ENCODE measurements at places on chromosomes 4 and X. TPM values are rescaled to one million over a fixed set of nuclear protein-coding genes. Genes with fewer than 3 reads are reported as not detected.

DNA sequence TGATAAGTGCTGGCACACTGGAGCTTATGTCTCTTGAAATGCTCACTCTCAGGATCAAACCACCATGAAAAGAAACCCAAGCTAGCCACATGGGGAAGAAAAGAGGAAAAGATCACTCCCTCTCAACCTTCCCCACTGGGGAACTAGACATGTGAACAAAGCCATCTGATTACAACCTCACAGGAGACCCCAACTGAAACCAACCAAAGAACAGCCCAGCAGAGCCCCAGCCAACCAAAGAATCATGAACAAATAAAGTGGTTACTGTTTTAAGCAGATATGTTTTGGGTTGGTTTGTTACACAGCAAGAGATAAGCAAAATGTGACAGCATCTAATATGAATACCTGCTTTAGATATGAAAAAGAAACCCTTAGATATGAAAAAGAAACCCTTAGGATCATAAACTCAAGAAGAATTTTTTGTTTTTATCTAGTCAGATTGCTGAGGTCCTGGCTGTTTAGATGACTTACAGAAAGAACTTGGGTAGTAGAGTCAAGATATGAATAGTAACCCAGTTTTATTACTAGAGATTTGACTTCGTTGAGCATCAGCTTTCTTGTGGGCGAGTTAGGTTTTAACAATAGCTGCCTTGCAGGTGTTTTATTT is 23.7 kb upstream of the TLR7 start:
- DNase-seq = no peak
- peaks cover 4% of the 10 kb centered on the region for H3K4me1 ChIP-seq
- no peaks in the 10 kb centered on the region for H3K36me3 ChIP-seq
- H3K27me3 ChIP-seq = no peaks in the 10 kb centered on the region

DNA sequence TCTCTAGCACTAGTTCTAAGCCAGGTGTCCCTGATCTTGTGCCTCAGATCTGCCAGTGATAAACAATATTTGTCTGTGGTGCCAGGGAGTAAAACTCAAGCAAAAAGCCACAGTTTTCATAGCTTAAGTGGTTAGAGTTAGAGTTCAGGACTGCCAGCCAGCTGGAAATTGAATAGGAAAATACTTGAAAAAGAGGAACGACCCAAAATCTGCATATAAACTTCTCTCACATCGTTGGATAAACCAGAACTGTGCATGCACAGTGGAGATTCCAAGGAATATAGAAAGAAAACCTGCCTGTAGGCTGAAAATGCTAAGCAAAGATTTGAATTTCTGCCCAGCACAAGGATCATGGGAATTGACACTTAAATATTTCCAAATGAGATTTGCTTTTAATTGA is 35.0 kb upstream of the GNPDA2 start:
- no peaks in the 10 kb centered on the region for H3K36me3 ChIP-seq
- no peak overlapping the region for H3K27ac ChIP-seq
- no peaks in the 10 kb centered on the region for H3K27me3 ChIP-seq
- no peak overlapping the region for H3K4me3 ChIP-seq
- DNase-seq = no peak

DNA sequence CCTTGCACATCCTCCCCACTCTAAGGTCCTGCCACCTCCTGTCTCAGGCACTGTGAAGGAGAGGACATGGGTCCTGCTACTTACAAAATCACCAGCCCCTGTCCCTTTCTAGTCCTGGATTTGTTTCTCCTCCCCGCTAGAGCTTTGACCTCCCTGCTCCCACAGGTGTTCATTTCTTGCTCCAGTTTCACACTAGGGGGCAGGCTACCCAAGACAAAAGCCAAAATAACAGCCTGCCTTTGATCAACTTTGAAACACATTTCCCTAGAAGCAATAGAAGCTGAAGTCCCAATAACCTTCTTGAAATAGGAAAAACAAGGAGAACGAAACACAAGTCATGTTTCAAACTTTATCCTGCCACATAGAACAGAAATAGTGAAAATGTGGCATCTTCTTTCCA is 164.4 kb downstream of the QDPR start:
- H3K4me3 ChIP-seq = no peak overlapping the region
- H3K27ac ChIP-seq = no peak overlapping the region
- DNase-seq = no peak
- no peaks in the 10 kb centered on the region for H3K27me3 ChIP-seq

- H3K27ac ChIP-seq = no peak overlapping the region
- no peaks in the 10 kb centered on the region for H3K27me3 ChIP-seq
- DNase-seq = no peak
- H3K36me3 ChIP-seq = no peaks in the 10 kb centered on the region
- H3K4me1 ChIP-seq = peaks cover 10% of the 10 kb centered on the region
Observed at GRCh38 chrX:13130816-13131215, 86.4 kb upstream of the FAM9C start.

GRCh38 chrX:10769195-10769594 is 148.8 kb upstream of the MID1 start:
- H3K36me3 ChIP-seq = no peaks in the 10 kb centered on the region
- H3K4me1 ChIP-seq = no peaks in the 10 kb centered on the region
- H3K27me3 ChIP-seq = no peaks in the 10 kb centered on the region

- no peak overlapping the region for H3K27ac ChIP-seq
- no peaks in the 10 kb centered on the region for H3K4me1 ChIP-seq
- DNase-seq = no peak
- no peak overlapping the region for H3K4me3 ChIP-seq
- H3K36me3 ChIP-seq = no peaks in the 10 kb centered on the region
Observed at GRCh38 chrX:104707572-104707971, 141.6 kb downstream of the IL1RAPL2 start.

The CACNA1F gene
- not detected for polyA plus RNA-seq

The GASK1B gene
- not detected for polyA plus RNA-seq

GRCh38 chr4:188275686-188276085 is 136.4 kb downstream of the TRIML1 start:
- no peaks in the 10 kb centered on the region for H3K27me3 ChIP-seq
- no peak overlapping the region for H3K4me3 ChIP-seq
- H3K36me3 ChIP-seq = no peaks in the 10 kb centered on the region
- no peak overlapping the region for H3K27ac ChIP-seq
- no peaks in the 10 kb centered on the region for H3K4me1 ChIP-seq

GRCh38 chr4:182877326-182877883 is 39.8 kb downstream of the DCTD start:
- peaks cover 5% of the 10 kb centered on the region for H3K36me3 ChIP-seq
- H3K27me3 ChIP-seq = no peaks in the 10 kb centered on the region
- H3K4me3 ChIP-seq = no peak overlapping the region
- no peak for DNase-seq
- H3K4me1 ChIP-seq = no peaks in the 10 kb centered on the region
- H3K27ac ChIP-seq = no peak overlapping the region

DNA sequence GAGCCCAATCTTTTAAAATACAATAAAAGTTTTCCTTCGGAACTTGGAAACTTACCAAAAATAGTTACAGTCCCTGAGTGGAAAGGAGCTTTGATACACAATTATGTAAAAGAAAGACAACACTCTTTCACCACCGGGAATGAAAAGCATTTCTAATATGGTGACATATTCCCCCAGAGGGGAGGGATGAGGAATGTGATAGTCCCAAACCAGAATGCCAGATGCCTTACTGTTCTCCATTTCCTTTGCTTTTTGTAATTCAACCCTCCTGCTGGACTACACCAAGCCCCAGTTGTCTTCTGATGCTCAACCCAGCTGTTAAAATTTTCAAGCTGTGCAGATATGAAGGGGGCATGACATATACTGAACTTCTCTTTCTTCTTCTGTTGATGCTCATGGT is 4.1 kb downstream of the PRIMPOL start:
- H3K36me3 ChIP-seq = no peaks in the 10 kb centered on the region
- no peak overlapping the region for H3K4me3 ChIP-seq
- no peaks in the 10 kb centered on the region for H3K27me3 ChIP-seq
- H3K27ac ChIP-seq = no peak overlapping the region
- peaks cover 12% of the 10 kb centered on the region for H3K4me1 ChIP-seq
- DNase-seq = no peak

The FAM184B gene
- polyA plus RNA-seq = not detected

The ADGRG2 gene
- polyA plus RNA-seq = not detected

DNA sequence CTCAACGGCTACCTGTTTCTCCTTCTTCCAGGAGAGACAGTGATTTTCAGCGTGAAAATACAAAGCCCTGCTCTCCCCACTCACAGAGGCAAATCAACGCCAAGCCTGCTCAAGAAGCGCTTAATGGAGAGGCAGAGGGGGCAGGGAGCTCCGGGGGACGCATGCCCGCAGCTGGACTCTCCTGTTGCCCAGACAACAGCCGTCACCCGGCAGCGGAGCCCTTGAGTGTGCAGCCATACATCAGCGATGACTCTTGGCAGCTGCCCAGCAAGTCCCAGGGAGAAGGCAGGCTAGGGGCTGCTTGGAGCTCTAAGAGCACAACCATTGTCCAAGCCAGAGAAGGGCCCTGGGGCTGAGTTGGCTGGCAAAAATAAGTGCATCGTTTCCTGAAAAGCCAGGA is 71.0 kb upstream of the AFAP1 start:
- no peak overlapping the region for H3K4me3 ChIP-seq
- no peaks in the 10 kb centered on the region for H3K27me3 ChIP-seq

GRCh38 chr4:177574446-177574845 is 132.2 kb upstream of the AGA start:
- H3K4me1 ChIP-seq = no peaks in the 10 kb centered on the region
- no peak overlapping the region for H3K4me3 ChIP-seq
- no peak overlapping the region for H3K27ac ChIP-seq
- no peaks in the 10 kb centered on the region for H3K36me3 ChIP-seq
- H3K27me3 ChIP-seq = no peaks in the 10 kb centered on the region

DNA sequence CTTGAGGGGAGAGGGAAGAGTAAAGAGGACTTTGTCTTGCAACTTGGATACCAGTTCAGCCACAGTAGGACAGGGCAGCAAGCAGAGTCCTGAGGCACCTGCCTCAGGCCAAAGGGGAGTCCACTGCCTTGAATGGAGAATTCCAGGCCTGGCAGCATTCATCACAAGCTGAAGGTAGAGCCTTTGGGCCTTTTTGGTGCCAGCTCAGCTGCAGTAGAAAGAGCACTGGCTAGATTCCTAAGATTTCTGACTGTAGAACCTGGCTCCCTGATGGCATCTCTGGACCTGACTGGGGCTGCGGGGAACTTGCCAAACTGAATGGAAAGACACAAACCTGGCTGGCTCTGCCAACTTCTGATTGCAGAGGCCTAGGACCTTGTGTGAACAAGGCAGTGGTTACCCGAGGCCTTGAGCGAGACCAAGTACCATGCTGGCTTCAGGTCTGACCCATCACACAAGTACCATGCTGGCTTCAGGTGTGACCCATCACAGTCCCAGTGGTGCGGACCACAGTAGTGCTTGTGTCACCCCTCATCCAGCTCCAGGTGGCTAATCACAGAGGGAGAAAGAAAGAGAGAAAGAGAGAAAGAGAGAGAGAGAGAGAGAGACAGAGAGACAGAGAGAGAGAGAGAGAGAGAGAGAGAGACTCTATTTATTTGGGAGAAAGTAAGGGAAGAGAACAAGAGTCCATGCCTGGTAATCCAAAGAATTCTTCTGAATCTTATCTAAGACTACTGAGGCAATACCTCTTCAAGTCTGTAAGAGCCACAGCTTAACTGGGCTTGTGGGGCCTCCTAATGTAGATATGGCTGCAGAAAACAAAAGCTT is 137.6 kb upstream of the SPIN4 start:
- no peaks in the 10 kb centered on the region for H3K4me1 ChIP-seq
- no peak for DNase-seq
- no peak overlapping the region for H3K27ac ChIP-seq
- no peak overlapping the region for H3K4me3 ChIP-seq

The STBD1 gene
- polyA plus RNA-seq = 3.4 TPM

The PF4V1 gene
- not detected for polyA plus RNA-seq

DNA sequence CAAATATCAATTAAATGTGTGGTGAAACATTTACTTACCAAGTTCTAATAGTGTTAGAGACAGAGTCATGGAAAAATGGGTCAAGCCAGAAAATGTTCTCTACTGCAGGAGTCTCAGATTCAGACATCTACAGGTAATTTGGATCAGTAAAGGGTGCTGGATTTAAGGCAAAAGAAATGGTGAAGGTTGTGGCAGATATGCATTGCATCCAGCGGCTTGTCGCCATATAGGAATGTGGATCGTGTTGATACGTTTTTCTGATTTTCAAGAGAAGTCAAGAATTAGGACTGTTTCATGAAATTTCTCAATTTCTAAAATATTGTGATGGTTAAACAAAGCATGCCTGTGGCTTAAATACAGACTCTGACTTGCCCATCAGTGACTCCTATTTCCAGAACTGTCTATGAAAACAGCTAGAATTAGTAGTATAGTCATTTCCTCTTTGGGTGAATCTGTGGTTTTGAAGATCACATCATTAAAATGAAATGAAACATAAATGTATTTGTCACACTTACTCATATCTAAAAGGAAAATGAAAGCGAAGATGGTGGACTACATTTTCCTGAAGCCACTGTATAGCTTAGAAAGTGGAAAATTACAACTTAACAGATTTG is 110.1 kb upstream of the VEGFC start:
- H3K4me1 ChIP-seq = no peaks in the 10 kb centered on the region
- no peak for DNase-seq
- no peaks in the 10 kb centered on the region for H3K36me3 ChIP-seq
- no peaks in the 10 kb centered on the region for H3K27me3 ChIP-seq

The PLK4 gene
- 0.65 TPM for polyA plus RNA-seq

GRCh38 chr4:188934320-188934962 is 795.2 kb downstream of the TRIML1 start:
- H3K4me3 ChIP-seq = no peak overlapping the region
- no peak overlapping the region for H3K27ac ChIP-seq
- DNase-seq = no peak
- H3K27me3 ChIP-seq = no peaks in the 10 kb centered on the region
- H3K36me3 ChIP-seq = no peaks in the 10 kb centered on the region

The RAI2 gene
- not detected for polyA plus RNA-seq

GRCh38 chr4:57034520-57034919 is 55.8 kb downstream of the POLR2B start:
- no peaks in the 10 kb centered on the region for H3K27me3 ChIP-seq
- H3K4me1 ChIP-seq = no peaks in the 10 kb centered on the region
- H3K36me3 ChIP-seq = peaks cover 13% of the 10 kb centered on the region
- no peak overlapping the region for H3K27ac ChIP-seq
- no peak for DNase-seq
- no peak overlapping the region for H3K4me3 ChIP-seq

DNA sequence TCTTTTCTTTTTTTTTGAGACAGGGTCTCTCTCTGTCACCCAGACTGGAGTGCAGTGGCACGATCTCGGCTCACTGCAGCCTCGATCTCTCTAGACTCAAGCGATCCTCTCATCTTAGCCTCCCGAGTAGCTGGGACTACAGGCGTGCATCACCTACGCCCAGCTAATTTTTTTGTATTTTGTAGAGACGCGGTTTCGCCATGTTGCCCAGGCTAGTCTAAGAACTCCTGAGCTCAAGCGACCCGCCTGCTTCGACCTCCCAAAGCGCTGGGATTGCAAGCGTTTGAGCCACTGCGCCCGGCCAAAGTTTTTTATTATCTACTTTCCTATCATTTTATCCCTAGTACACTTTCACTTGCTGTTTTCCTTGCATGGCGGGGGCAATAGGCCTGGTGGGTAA is 1.4 kb downstream of the UBA6 start:
- no peaks in the 10 kb centered on the region for H3K27me3 ChIP-seq
- H3K27ac ChIP-seq = peak overlapping the region; percentile 94
- H3K36me3 ChIP-seq = no peaks in the 10 kb centered on the region
- H3K4me3 ChIP-seq = peak overlapping the region; percentile 85

GRCh38 chr4:22237155-22237751 is 278.6 kb downstream of the ADGRA3 start:
- H3K36me3 ChIP-seq = no peaks in the 10 kb centered on the region
- no peaks in the 10 kb centered on the region for H3K4me1 ChIP-seq
- H3K27ac ChIP-seq = no peak overlapping the region
- H3K4me3 ChIP-seq = no peak overlapping the region
- DNase-seq = no peak

- H3K27me3 ChIP-seq = no peaks in the 10 kb centered on the region
- H3K4me1 ChIP-seq = no peaks in the 10 kb centered on the region
- H3K4me3 ChIP-seq = no peak overlapping the region
Observed at GRCh38 chr4:2068198-2068470, 9.0 kb downstream of the NAT8L start.
